ENCODE measurements at places on chromosomes 13 and 19. TPM values are rescaled to one million over a fixed set of nuclear protein-coding genes. Genes with fewer than 3 reads are reported as not detected.

The MPHOSPH8 gene
- 15.4 TPM for total RNA-seq

The SPRY2 gene
- 9.4 TPM for total RNA-seq

The TMPRSS9 gene
- total RNA-seq: 6.7 TPM

The DACT3 gene
- total RNA-seq: 1.6 TPM

The FFAR1 gene
- total RNA-seq: not detected

The ZNF175 gene
- total RNA-seq: 4.4 TPM

DNA sequence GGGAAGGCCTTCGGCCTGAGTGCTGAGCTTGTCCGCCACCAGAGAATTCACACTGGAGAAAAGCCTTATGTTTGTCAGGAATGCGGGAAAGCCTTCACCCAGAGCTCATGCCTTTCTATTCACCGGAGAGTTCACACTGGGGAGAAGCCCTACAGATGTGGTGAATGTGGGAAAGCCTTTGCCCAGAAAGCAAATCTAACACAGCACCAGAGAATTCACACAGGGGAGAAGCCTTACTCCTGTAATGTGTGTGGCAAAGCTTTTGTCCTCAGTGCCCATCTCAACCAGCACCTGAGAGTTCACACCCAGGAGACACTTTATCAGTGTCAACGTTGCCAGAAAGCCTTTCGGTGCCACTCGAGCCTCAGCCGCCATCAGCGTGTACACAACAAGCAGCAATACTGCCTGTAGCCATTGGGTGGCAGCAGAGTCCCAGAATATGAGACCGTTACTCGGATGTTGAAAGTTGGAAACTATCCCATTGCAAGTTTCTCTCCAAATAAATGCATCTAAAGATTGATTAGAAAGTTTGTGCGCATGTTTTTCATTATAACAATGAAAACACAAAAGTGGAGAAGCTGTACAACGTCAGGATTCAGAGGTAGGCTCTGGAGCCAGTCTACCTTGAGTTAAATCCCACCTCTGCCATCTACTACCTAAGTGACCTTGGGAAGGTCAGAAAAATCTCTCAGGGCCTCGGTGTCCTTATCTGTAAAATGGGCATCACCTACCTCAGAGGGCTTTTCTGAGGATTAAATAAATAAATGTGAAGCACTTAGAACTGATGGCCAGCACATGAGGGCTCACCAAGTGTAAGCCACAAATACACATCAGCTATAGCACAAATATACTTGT, 21.1 kb downstream of the ZNF473 start:
- no peak for DNase-seq
- H3K4me1 ChIP-seq: no peaks in the 10 kb centered on the region
- no peaks in the 10 kb centered on the region for H3K27me3 ChIP-seq
- H3K36me3 ChIP-seq: peaks cover 44% of the 10 kb centered on the region
- no peak overlapping the region for H3K4me3 ChIP-seq

DNA sequence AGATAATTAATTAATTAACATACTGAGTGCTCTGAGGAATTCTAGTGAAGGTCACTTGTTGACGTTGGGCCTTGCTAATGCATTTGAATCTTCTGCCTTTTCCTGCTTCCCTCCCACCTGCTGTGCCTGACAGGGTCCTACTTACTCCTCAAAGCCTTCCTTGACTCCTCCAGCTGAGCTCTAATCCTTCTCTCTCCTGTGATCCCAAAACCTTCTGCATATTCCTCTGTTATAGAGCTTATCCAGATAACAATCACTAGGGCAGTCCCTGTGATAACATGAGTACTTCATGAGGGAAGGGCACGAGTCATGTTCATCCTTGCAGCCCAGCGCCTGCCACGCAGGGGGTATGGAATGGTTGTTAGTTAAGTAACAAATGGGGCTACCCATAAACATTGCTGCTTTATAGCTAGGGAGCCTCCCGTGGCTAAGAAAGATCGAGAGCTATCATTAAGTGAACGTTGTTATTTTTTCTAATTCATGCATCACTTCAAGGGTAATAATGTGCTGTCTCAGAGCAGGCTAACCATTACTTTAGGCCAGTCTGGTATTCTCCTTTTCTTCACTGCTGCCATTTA, 19.1 kb upstream of the SPATA13 start:
- H3K36me3 ChIP-seq: no peaks in the 10 kb centered on the region
- DNase-seq: no peak
- H3K4me1 ChIP-seq: no peaks in the 10 kb centered on the region

DNA sequence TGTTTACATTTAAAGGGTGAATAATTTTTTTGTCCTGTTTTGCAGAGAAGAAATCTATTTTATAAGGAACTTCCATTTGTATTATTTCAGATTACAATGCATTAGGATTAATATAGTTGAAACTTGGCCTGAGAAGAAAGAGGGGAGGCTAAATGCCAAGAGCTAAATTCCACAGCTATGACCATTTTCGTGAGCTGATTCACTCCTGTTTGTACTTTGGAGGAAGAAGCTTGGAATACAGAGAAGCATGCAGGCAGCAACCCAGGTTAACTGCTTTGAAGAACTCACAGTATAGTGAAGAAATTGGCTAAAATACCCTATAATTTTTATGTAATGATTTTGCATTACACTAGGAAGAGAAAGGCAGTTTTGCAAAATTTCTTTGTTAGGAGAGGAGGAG, 309.4 kb upstream of the KLF12 start:
- no peaks in the 10 kb centered on the region for H3K27me3 ChIP-seq
- no peak overlapping the region for H3K4me3 ChIP-seq
- no peaks in the 10 kb centered on the region for H3K4me1 ChIP-seq
- no peaks in the 10 kb centered on the region for H3K36me3 ChIP-seq
- no peak for DNase-seq

- H3K36me3 ChIP-seq: no peaks in the 10 kb centered on the region
- H3K27ac ChIP-seq: peak overlapping the region; percentile 74
- no peak overlapping the region for H3K4me3 ChIP-seq
- H3K27me3 ChIP-seq: no peaks in the 10 kb centered on the region
- DNase-seq: no peak
These were observed 42.8 kb upstream of the NPAS1 start for GRCh38 chr19:46976845-46977320.

- DNase-seq: no peak
- H3K27me3 ChIP-seq: no peaks in the 10 kb centered on the region
- no peak overlapping the region for H3K4me3 ChIP-seq
- no peak overlapping the region for H3K27ac ChIP-seq
- H3K4me1 ChIP-seq: peaks cover 45% of the 10 kb centered on the region
These were observed 34.6 kb downstream of the NFIX start for GRCh38 chr19:13029893-13030292.

DNA sequence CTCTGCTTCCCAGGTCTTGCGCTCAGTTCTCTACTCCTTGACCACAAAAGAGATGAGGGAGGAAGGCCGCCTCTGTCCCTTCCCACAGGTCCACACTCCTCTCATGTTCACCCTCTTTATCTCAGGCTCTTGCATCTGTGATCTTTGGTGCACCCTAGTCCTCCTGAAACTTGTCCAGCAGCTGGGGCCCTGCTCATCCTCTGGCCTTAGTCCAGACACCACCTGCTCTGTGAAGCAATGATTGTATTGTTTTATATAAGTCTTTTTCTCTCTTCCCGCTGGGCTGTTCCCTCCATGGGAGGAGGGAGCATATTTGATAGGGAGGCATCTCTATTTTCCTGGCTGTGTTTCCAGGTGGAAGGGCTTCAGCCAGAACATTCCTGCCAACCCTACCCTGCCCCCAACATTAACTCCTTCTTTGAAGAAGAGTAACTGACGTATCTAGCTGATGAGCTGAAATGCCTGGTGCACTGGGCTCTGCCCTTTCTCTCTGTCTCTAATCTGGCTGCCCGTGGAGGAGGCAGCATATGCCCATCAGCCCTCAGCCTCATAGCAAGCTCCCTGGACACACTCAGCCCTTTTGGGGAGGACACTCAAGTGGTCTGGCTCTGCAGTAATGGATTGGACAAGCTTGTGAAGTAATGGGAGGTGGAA, 38.2 kb upstream of the SIAH3 start:
- no peak for DNase-seq
- H3K36me3 ChIP-seq: no peaks in the 10 kb centered on the region
- no peaks in the 10 kb centered on the region for H3K27me3 ChIP-seq
- H3K4me1 ChIP-seq: no peaks in the 10 kb centered on the region

- no peaks in the 10 kb centered on the region for H3K27me3 ChIP-seq
- no peak for DNase-seq
- no peak overlapping the region for H3K4me3 ChIP-seq
These were observed 1.7 kb upstream of the ZNF507 start for GRCh38 chr19:32343550-32344262.

GRCh38 chr13:50884265-50884664, 25.3 kb upstream of the RNASEH2B start:
- no peaks in the 10 kb centered on the region for H3K27me3 ChIP-seq
- no peaks in the 10 kb centered on the region for H3K4me1 ChIP-seq
- no peaks in the 10 kb centered on the region for H3K36me3 ChIP-seq
- H3K4me3 ChIP-seq: no peak overlapping the region
- no peak overlapping the region for H3K27ac ChIP-seq

GRCh38 chr19:42635233-42635539, 40.5 kb upstream of the CEACAM8 start:
- no peak overlapping the region for H3K27ac ChIP-seq
- DNase-seq: no peak
- no peak overlapping the region for H3K4me3 ChIP-seq
- H3K36me3 ChIP-seq: no peaks in the 10 kb centered on the region
- H3K4me1 ChIP-seq: no peaks in the 10 kb centered on the region
- no peaks in the 10 kb centered on the region for H3K27me3 ChIP-seq

DNA sequence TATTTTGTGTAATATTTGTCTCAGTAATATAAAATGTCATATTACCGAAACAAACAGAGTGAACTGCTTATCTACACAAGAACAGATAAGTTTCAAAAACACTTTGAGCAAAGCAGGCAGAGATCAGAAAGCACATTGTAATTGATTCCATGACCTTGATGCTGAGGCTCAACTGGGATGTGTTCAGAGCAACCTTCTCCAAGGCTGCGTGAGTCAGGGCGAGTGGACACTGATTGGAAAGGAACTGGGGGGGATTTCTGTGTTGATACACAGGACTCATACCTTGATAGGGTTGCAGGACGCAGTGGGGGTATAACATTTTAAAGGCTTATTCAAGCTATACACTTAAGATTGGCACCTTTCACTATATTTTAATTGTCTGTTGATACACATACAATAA, 1136.3 kb downstream of the UQCRFS1 start:
- no peak overlapping the region for H3K27ac ChIP-seq
- H3K36me3 ChIP-seq: no peaks in the 10 kb centered on the region
- H3K27me3 ChIP-seq: no peaks in the 10 kb centered on the region
- H3K4me3 ChIP-seq: no peak overlapping the region

DNA sequence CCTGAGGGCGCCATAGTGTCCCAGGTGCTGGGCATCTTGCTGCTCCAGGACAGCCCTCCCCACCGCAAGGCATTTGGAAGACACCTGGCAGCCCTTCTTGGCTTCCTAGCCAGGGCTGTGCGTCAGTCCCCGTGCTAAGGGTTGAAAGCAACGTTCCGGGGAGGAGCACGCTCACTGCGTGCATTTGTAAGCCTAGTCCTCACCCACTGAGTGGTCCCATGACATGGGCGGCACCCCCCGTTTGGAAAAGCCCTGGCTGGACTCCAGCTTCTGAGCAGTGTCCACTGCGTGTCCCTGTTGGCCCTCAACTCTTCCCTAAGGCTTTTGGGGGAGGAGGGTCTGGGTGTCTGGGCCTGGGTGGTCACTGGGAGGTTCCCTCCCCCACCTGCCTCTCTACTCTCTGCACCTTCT, 76.3 kb upstream of the GPR183 start:
- no peaks in the 10 kb centered on the region for H3K36me3 ChIP-seq
- no peak for DNase-seq
- no peak overlapping the region for H3K4me3 ChIP-seq
- H3K27ac ChIP-seq: no peak overlapping the region
- no peaks in the 10 kb centered on the region for H3K27me3 ChIP-seq

DNA sequence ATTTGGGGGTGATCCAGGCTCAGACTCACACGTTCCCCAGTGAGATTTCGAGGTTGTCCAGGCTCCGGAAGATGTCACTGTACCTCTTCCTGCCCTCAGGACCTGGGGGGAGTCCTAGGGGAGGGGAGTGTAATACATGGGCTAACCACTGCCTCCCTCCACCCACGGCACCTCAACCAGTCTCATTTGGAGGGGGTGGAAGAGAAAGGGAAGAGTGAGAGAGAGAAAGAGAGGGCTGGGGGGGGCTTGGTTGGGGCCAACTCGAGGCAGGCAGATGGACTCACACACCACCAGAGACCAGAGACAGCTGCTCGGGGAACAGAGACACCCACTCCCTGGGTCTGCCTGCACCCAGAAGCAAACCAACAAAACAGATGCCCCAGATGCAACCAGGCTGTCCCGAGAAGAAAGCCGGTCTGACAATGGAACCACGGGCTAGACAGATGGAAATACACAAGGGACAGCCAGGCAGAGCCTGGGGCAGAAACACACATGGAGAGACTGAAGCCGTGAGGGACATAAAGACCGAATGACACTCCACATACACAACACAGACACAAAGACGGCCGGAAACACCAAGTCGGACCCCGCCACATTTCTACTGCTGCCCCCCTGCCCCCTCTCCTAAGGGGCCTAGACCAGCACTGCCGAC, 825 bp downstream of the GMIP start:
- H3K36me3 ChIP-seq: no peaks in the 10 kb centered on the region
- H3K27me3 ChIP-seq: no peaks in the 10 kb centered on the region
- peak overlapping the region; percentile 64 for H3K4me3 ChIP-seq
- DNase-seq: no peak
- H3K4me1 ChIP-seq: no peaks in the 10 kb centered on the region

DNA sequence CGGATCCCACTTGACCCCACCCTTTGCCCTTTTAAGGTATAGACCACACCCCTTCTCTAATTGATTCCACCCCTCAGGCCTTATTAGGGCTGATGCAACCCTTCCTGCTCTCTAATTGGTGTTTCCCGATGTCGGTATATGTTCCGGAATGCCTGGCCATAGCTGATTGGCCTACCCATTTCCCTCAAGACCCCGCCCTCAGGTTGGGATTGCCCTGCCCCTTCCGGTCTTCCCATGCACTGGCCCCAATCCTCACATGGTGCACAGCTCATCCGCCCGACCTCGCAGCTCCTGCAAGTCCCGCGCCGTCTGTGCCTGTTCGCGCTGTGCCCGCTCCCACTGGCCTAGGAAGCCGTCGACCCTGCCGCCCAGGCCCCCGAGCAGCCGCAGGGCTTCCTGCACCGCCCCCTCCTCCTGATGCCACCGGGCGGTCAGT, 18.1 kb downstream of the TSKS start:
- H3K36me3 ChIP-seq: no peaks in the 10 kb centered on the region
- no peaks in the 10 kb centered on the region for H3K27me3 ChIP-seq
- no peak overlapping the region for H3K4me3 ChIP-seq
- H3K27ac ChIP-seq: no peak overlapping the region

- peak overlapping the region; percentile 47 for H3K27ac ChIP-seq
- DNase-seq: no peak
- no peaks in the 10 kb centered on the region for H3K36me3 ChIP-seq
These were observed 13.9 kb upstream of the PAK4 start for GRCh38 chr19:39111593-39112199.

- H3K4me1 ChIP-seq: no peaks in the 10 kb centered on the region
- DNase-seq: no peak
- H3K36me3 ChIP-seq: no peaks in the 10 kb centered on the region
- peak overlapping the region; percentile 46 for H3K4me3 ChIP-seq
- no peak overlapping the region for H3K27ac ChIP-seq
These were observed 12.2 kb downstream of the TMEM160 start for GRCh38 chr19:47036097-47036651.
